Endodermal cell (in vitro differentiated cells): ENCODE measurements at places on chromosomes 4 and X.
A peak's percentile ranks its signal among the peaks of the same experiment; 100 is the strongest.

- no peak for DNase-seq
These were observed 64.8 kb downstream of the PCDH18 start for GRCh38 chr4:137467537-137467936.

- DNase-seq = no peak
These were observed 41.2 kb upstream of the PDGFC start for GRCh38 chr4:157012781-157013180.

DNA sequence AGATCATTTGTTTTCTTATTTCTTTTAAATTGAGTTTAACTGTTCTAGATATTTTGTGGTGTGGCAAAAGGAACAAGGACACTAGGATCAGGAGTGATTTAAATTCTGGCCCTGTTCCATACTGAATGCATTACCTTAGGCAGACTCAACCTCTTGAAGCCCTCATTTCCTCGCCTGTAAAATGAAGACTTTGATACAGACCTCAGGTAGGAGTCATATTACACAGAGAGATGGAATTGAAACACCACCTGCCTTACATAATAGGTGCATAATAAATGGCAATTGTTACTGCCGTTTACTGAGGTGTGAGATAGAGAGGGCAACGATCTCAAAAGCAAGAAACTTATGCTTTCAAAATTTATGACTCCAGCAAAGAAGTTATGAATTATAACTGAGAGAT lies 28.2 kb upstream of the RASSF6 start:
- no peak for DNase-seq

DNA sequence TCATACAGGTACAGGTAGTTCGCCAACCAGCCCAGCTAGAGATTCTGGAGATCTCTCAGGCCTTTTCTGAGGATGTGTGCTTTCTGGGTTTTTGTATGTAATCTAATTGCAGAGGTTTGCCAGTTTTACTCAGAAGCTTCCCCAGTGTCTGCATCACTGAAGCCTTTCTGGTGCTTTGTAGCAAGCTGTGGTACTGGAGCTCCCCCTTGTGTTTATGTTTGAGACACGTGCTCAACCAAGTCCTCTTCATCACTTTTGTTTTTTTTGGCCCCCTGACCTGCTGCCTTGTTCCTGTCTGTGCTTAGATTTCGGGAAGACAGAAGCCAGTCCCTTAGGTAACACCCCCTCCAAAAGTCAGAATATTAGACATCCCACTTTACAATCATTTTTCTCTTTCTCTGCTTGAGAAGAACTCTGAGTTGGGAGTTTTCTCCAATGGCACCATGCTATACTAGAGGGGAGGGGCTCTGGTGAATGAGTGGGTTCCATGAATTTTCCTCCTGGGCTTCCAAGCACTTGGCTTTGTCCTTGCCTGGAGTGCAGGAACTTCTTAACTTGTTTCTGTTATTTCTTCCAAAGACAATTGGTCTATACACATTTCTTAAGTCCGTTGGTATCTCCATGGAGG lies 128.4 kb upstream of the TBC1D9 start:
- DNase-seq = peak; percentile 87

GRCh38 chrX:148732743-148733142 lies 232.3 kb downstream of the AFF2 start:
- no peak for DNase-seq

- no peak for DNase-seq
These were observed 30.4 kb downstream of the RPS3A start for GRCh38 chr4:151129796-151130195.

- DNase-seq = no peak
These were observed 595.9 kb downstream of the CENPC start for GRCh38 chr4:66949419-66949818.

- DNase-seq = no peak
These were observed 81.5 kb upstream of the IL13RA2 start for GRCh38 chrX:115098897-115099296.

DNA sequence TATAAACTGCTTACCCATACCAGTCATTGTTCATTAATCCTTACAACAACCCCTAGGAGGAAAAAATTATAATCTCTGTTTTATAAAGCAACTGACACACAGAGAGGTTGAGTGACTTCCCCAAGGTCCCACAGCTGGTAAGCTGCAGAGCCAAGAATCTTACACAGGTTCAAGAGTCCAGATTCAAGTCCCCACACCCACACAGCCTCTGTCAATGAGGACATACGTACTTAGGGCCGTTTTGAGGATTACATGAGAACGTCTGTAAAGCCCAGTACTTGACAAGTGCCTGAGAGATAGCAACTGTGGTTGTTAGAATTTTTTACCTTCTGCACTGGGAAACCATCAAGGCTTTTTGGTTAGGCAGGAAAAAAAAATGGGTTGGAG lies 556 bp upstream of the SLC25A43 start:
- DNase-seq = no peak

GRCh38 chr4:14336656-14337055 lies 665.6 kb upstream of the CPEB2 start:
- DNase-seq = no peak

- no peak for DNase-seq
These were observed 283.6 kb downstream of the CFAP299 start for GRCh38 chr4:80619070-80619674.
